Stimulated activated CD4-positive, alpha-beta T cell treated with anti-CD3 and anti-CD28 coated beads, Interleukin-1b, Interleukin-23, amount 100 ng/mL, for 1 hour (primary cell): ENCODE measurements at places on chromosomes 3 and 15.

GRCh38 chr3:125694761-125695294 lies 99.5 kb upstream of the OSBPL11 start:
- no peak for DNase-seq

GRCh38 chr3:40737343-40737742 lies 212.6 kb downstream of the ZNF621 start:
- DNase-seq, result no peak

GRCh38 chr3:16907243-16907642 lies 22.5 kb downstream of the PLCL2 start:
- no peak for DNase-seq

DNA sequence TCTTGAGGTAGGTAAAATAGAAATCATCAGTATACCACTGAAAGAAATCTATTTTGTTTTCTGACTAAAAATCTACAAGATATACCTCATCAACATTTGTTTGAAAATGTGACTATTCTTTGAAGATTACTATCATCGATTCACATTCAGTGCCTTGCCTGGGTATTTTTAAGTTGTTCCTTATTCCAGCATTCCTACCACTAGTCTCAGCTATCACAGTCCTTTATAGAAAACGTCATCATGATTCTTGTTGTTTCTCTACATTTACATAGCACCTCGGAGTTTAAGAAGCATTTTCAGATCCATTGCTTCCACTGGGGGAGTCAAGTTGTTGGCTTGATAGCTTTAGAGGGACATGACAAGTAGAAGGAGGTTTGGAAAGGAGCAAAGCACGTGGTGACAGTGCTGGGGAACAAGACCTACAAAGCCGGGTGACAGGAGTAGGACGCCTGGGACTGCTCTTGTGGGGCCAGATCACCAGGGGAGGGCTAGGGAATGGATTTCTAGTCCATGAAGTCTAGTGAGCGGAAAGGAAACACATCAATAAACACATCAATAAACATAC lies 61.5 kb downstream of the HES1 start:
- DNase-seq, result no peak

- no peak for DNase-seq
These were observed 13.2 kb downstream of the ISG20 start for GRCh38 chr15:88651971-88652370.

GRCh38 chr3:11638495-11639358 lies 5.0 kb downstream of the VGLL4 start:
- no peak for DNase-seq

- no peak for DNase-seq
These were observed 34.9 kb downstream of the ABHD2 start for GRCh38 chr15:89123181-89123525.

- DNase-seq, result no peak
These were observed 127.9 kb downstream of the FMN1 start for GRCh38 chr15:33066584-33066983.

GRCh38 chr15:92405942-92406341 lies 12.3 kb downstream of the ST8SIA2 start:
- no peak for DNase-seq

DNA sequence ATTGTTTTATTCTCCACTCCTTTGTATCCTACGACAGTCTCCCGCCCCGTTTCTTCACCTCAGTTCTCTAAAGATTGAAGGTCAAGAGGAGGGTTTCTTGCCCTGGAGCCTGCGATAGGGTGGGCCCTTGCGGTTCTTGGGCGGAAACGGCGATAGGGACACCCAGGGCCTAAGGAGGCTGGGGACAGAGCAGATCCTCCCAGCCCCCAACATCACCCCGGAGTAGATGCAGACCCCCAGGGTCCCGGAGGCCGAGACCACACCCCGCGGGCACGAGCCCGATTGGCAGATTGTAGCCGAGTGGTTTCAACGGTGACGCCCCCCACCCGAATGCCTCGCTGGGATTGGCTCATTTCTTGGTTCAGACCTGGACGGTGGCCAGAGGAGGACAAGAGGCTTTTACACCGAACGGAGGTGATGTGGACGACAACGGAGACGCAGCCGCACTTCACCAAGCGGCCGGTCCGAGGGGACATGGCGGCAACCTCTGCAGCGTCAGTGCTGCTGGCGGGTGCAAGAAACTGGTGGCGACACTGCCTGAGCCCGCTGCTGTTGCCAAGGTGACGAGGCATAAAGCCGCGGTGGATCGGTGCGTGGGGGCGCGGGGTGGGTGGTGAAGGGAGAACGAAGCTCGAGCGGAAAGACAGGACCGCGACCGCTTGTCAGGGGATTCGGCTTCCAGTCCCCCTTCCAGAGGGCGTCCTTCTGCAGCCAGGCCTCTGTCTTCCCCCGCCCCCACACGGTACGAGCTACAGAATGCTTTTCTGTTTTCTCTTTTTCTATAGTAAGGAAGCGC lies 19.0 kb upstream of the MCF2L2 start:
- DNase-seq, result peak; percentile 17

DNA sequence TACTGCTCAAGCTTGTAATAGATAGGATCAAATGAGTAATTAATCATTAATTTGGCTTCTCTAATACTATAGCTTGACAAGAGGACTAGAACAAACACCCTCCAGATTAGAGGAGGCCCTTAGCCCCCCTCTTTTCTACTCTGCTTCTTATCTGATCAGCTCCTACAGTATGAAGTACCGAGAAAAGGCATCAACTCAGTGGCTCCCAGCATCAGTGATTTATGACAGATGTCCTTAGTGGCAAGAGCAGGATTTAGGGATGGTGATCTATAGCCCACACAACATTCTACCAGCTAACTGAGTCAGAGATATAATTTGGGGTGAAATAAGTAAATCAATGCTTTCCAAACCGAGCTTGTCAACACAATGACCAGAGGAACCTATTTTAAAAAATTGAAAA lies 541.1 kb downstream of the NLGN1 start:
- DNase-seq, result no peak

DNA sequence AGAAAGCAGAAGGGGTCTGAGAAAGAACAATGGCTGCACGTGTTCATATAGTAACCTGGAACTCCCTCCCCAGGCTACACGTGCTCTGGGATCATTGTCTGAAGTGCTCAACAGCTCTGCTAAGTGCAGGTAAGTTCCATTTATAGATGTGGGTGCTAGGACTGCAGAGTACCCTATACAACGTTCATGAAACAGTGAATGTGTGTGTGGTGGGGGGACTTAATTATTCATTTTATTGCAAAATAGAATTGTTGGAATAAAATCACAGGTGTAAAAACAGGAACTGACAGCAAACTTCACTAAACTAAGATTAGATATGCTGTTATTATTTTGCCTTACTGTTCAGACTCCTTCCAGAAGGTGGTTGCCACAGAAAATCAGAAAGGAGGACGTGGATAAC lies 68.5 kb downstream of the CCR4 start:
- no peak for DNase-seq

DNA sequence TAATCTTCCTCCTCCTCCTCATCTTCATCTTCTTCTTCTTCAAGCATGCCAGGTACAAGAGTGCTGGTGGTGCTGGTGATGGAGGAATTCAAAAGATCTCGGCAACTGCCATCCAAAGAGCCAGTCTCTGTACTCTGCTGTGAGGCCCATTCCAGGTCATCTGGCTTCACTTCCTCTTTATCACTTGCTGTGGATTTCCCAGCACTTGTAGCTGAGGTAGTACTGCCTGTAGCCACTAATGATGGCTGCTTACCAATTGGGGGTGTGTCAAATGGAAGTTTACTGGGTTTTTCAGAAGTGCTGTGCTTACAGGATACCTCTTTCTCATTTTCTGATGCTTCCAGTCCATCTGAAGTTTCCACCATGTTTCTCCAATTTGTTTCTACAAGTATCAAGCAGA lies 28.8 kb upstream of the SHC4 start:
- no peak for DNase-seq

DNA sequence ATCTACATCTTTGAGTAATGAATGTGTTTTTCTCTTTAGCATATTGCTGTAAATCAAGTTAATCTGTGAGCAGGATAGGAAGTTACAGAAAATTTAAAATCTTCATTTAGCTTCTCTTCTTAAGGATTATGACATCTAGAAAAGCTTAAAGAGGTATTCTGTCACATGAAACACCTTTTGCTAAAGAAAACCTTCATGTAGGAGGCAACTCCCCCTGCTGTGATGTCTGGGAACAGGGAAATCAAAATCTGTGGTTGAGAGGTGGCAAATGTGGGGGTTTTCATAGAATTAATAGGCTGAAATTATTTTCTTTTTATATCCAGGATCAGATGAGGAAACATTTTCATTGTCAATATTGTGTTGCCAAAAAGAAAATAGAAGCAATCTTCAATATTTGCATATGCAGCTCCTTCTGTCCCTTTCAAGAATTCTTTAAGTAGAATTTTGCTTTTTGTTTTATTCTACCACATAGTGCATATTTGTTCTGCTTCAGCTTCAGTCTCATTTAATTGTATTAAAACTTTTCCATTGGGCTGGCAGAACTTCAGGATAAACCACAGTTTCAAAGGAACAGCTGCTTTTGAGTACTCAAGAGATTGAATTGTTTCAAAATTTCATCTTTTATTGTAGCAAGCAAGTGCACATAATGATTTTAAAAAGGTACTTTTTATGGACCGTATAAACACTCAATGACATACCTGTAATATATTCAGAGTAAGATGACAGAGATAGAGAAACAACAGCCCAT lies 128.4 kb downstream of the RAP2B start:
- no peak for DNase-seq

- no peak for DNase-seq
These were observed 129.8 kb downstream of the CACNA1D start for GRCh38 chr3:53624061-53624857.

- DNase-seq, result no peak
These were observed 315.9 kb upstream of the TBL1XR1 start for GRCh38 chr3:177512945-177513814.

DNA sequence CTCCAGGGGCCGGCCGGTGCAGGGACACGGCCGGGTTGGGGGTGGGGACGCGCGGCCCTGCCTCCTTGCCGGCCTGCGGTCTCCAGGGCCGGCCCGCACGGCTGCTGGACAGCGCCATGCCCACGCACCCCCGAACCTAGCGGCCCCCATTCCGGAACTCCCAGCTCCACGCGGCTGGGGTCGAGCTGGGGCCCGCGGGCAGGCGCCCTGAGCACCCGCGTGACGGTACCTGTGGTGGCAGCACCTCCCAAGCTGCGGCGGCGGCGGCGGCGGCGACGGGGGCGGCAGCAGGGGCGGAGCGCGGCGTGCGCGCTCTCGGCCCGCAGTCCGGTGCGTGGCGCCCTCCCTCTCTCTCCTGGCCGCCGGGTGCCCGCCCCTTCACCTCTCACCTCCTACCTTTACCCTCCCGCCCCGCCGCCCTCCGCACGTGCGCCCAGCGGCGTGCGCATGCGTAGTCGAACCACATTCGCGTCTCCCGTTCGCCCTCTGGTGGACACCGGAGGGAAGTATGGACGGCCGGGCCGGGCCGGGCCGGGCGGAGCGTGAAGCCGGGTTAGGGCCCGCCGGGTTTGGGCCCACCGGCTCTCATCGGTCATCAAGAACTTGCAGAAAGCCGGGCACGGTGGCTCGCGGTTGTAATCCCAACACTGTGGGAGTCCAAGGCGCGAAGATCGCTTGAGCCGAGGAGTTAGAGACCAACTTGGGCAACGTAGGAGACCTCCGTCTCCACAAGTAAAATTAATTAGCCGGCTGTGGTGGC lies at the start of gene SCAP:
SCAP (minus strand) TSS at position 372 of the 760 bp plus-strand sequence. CDS start 32,948 bp downstream, outside the sequence.
- DNase-seq, result peak; percentile 96

DNA sequence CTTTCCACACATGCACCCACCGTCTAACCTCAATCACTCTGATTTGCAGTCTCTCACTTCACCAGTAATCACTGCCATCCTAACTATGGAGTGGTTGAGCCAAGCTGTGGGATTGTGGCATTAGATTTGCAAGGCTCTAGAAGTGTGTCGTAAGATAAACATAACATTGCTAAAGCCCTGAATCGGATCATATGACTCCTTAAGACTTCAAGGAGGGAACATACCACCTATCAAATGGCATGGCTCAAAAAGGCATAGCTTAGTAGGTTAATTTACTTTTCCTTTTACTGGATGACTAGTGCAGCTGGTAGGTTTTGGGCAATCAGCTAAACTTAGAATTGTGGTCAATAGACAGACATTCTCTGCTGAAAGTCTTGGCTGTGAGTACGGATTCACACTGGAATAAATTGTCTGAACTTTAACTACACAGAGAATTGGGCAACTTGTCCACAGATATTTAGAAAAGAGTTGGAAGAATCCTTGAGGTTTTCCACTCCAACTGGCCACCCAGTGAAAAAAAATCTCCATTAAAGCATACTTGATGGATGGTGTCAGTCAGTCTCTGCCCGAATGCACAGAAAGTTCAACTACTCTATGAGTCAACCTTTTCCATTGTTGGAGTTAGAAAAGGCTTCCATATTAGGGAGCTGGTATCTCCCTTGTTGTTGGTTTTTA lies 476.7 kb upstream of the CBLB start:
- DNase-seq, result no peak

- no peak for DNase-seq
These were observed 382 bp upstream of the POMGNT2 start for GRCh38 chr3:43106293-43106628.

DNA sequence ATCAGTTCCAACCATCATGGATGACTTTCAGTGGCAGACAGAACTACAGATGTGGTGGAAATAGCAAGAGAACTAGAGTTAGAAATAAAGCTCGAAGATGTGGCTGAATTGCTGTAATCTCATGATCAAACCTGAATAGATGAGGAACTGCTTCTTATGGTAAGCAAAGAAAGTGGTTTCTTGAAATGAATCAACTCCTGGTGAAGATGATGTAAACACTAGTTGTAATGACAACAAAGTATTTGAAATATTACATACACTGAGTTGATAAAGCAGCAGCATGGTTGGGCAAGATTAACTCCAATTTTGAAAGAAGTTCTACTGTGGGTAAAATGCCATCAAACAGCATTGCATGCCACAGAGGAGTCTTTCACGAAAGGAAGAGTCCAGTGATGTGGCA lies 131.7 kb upstream of the FAM3D start:
- no peak for DNase-seq
